ENCODE measurements at places on chromosomes 3 and 15. TPM values are rescaled to one million over a fixed set of nuclear protein-coding genes. Genes with fewer than 3 reads are reported as not detected.

GRCh38 chr15:65106011-65106590, 8.9 kb downstream of the UBAP1L start:
- DNase-seq: no peak

Gene CTXN2
- 0.09 TPM for polyA plus RNA-seq

DNA sequence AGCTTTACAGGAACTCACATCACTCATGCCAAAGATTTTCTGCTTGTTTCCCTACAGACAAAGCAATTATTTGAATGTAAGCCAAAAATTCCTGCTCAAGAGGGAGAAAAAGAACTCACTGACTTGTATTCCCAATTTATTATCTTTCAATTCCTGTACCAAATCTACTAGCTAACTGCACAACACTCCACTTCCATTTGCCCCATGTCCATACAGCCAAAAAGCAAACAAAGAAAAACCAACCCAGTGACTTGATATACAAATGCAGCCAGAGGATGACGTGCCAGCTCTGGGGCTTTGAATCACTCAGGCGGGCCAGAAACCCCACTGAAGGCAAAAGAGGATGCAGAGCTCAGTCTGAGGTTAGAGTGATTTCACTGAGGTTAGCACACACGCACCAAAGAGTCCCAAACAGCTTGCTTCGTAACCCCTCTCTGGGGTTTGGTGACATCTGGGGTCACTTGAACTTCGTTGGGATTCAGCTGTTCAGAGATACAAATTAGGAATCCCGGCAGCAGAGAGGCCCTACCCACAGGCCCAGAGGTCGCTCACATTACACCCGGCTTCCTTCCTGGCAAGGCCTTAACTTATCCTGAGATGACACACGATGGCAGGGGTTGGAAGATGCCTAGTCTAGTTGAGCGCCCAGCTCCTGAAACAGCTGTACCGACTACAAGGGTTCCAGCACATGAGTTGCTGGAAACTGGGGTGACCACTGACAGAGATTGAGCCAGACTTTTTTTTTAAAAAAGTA, 1.6 kb downstream of the RFTN1 start:
- no peak for DNase-seq

Gene CCNB2
- polyA plus RNA-seq: 40.1 TPM

Gene RFTN1
- 27.6 TPM for polyA plus RNA-seq

Gene MUSTN1
- 0.34 TPM for polyA plus RNA-seq

DNA sequence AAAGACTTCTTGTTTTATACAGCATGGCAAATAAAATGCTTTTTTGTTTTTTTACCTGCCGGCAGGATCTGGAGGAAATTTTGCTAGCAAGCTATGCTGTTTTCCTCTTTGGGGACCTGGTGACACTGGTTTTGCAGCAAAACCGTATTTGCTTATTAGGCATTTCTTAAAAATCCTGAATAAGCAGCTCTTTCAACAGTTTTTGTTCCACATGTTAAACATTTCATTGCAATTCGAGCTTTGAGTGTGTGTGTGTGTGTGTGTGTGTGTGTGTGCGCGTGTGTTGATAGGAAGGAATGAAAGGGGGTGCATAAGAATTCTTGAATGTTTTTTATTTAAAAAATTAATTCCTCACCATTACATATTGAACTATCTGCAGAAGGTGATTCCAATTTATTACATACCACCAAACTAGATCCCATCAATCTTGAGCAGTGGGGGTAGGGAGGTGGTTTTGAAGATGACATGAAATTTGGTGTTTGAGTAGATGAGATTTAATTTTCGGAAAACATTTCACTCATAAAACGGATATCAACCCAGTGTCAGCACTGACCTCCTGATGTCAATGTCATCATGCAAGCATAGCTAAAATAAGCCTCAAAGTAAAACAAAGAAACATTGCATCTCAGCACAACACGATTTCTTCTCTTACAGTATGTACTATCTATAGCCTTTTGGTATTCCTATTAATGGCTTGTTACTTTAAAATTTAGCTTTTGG, 17.3 kb downstream of the ZBTB38 start:
- DNase-seq: no peak

DNA sequence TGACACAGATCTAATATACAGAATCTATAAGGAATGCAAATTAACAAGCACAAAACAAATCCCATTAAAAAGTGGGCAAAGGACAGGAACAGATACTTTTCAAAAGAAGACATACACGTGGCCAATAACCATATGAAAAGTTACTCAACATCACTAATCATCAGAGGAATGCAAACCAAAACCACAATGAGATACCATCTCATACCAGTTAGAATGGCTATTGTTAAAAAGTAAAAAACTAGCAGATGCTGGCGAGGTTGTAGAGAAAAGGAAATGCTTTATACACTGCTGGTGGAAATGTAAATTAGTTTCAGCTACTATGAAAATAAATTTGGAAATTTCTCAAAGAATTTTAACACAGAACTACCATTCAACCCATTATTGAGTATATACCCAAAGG, 50.7 kb downstream of the ADAMTS17 start:
- no peak for DNase-seq

- DNase-seq: no peak
Observed at GRCh38 chr15:42270551-42270950, 2.5 kb upstream of the GANC start.

GRCh38 chr15:59177317-59177660, 29.4 kb upstream of the LDHAL6B start:
- no peak for DNase-seq

- no peak for DNase-seq
Observed at GRCh38 chr15:88920186-88920891, 7.2 kb upstream of the MFGE8 start.

DNA sequence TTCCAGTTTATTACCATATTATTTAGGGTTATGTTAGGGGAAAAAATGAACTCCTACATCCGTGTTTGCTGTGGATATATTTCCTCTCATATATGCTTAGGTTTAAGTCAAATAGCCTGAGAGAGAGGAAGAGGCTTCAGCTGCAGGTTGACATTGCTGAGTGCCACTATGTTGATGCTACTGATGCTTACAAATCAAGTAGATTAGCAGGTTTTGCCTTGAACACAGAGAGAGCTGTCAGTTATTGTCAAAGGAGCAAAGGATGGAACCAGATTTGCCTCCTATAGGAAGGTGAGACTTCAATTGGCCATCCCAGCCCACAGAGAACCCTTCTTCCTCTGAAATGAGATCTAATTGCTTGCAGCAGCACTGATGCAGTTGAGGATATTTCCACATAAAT, 339.2 kb downstream of the CADM2 start:
- DNase-seq: no peak

Gene GNAT1
- not detected for polyA plus RNA-seq

DNA sequence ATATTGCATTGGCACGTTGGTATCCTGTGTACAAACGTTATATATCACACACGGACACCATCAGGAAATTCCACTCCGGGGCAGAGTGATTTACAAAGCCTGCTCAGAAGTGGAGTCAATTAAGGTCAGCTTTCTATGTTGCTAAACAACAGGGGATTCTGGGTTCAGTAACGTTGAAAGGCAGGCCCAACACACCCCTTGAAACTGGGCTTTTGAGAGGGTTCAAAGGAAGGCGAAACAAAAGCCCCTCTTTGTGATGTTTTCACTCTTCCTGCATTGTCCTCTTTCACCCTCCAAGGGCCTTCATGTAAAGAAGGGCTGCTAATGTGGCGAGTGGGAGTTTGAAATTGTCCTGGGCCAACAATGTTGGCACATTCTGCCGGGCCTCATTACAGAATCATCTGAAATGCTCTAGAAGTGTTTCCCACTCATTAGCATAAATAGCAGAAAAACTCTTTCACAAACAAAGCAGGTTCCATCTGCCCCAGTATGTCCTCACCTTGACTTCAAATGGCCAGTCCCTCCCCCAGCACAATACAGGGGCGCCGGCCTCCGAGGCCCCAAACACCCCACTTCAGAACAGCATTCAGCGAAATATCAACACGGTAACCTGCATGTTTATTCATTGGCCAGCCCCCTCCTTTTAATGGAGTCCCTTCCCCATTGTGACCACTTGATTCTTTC, 76.4 kb downstream of the HES1 start:
- no peak for DNase-seq

Gene EPHA6
- polyA plus RNA-seq: 1.4 TPM

Measured in left renal pelvis (tissue), 4 donors.